Nasal cavity respiratory epithelium epithelial cell of viscerocranial mucosa (primary cell): ENCODE measurements at places on chromosomes 1 and 21. TPM values are rescaled to one million over a fixed set of nuclear protein-coding genes. Genes with fewer than 3 reads are reported as not detected.

KRTAP19-3 gene
- total RNA-seq = not detected in 2 replicates

C1orf116 gene
- total RNA-seq = 33.2 and 37.3 TPM in 2 replicates

GSTM1 gene
- total RNA-seq = 1.4 TPM in 1 of 2 replicates, not detected in the other

CNR2 gene
- total RNA-seq = not detected in 2 replicates

TSSK3 gene
- total RNA-seq = 0.28 and 0.34 TPM in 2 replicates

OR2AK2 gene
- not detected in 2 replicates for total RNA-seq

DNALI1 gene
- total RNA-seq = under 0.01 and 0.43 TPM in 2 replicates

TNNT2 gene
- total RNA-seq = 0.68 and 1.3 TPM in 2 replicates

AADACL4 gene
- total RNA-seq = not detected in 2 replicates

PPFIA4 gene
- total RNA-seq = 0.34 and 3.1 TPM in 2 replicates

PRR9 gene
- 2.1 TPM in 1 of 2 replicates, not detected in the other for total RNA-seq

ATF3 gene
- 67.0 and 104 TPM in 2 replicates for total RNA-seq
